ENCODE measurements at places on chromosomes 12 and 14.

DNA sequence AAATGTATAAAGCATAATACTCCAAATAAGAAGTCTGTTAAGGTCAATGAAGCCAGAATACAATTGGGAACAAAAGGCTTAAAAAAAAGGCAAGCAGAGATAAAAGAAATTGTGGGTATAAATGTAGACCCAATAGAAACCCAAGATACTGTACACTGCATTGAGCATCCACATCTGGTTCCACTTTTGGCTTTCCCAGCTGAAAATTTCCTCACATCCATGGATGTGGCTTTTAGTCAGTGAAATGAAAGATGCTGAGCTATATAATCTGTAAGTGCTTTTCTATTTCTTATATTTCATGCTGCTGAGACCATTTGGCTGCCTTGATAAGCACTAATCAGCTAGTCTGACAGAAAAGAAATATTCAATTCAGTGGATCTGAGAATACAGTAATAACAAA, 83.5 kb downstream of the PTPRR start:
- H3K4me1 ChIP-seq = no peaks in the 10 kb centered on the region
- H3K4me3 ChIP-seq = no peak overlapping the region
- H3K27ac ChIP-seq = no peak overlapping the region
- DNase-seq = no peak

DNA sequence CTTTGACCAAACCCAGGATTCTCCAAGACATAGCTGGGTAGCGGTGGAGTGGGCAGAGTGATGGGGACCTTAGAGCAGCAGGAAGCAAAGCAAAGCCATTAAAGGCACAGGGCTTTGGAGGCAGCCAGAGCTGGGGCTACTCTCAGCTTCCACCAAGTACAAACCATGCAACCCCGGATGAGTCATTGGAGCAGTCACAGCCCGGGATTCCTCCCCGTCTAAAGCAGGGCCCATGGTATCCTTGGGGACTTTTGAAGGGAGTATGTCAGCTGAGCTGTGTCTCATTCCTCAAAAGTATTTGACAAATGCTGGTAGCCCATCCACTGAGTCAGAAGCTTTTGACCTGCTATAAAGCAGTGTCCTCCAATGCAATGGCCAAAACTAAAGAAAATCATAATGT, 9.7 kb upstream of the IFI27 start:
- no peak overlapping the region for H3K27ac ChIP-seq
- H3K27me3 ChIP-seq = no peaks in the 10 kb centered on the region
- H3K4me3 ChIP-seq = no peak overlapping the region

GRCh38 chr14:31291210-31291609, 83.6 kb upstream of the HECTD1 start:
- H3K4me3 ChIP-seq = no peak overlapping the region
- no peaks in the 10 kb centered on the region for H3K36me3 ChIP-seq
- no peaks in the 10 kb centered on the region for H3K4me1 ChIP-seq
- no peak overlapping the region for H3K27ac ChIP-seq
- no peaks in the 10 kb centered on the region for H3K27me3 ChIP-seq
- DNase-seq = no peak

- DNase-seq = no peak
- no peaks in the 10 kb centered on the region for H3K36me3 ChIP-seq
- no peak overlapping the region for H3K4me3 ChIP-seq
These were observed 2.3 kb downstream of the NUDT14 start for GRCh38 chr14:105178868-105179140.

GRCh38 chr12:40016980-40017379, 88.9 kb downstream of the SLC2A13 start:
- no peak for DNase-seq
- H3K27ac ChIP-seq = no peak overlapping the region
- H3K27me3 ChIP-seq = no peaks in the 10 kb centered on the region
- no peak overlapping the region for H3K4me3 ChIP-seq

DNA sequence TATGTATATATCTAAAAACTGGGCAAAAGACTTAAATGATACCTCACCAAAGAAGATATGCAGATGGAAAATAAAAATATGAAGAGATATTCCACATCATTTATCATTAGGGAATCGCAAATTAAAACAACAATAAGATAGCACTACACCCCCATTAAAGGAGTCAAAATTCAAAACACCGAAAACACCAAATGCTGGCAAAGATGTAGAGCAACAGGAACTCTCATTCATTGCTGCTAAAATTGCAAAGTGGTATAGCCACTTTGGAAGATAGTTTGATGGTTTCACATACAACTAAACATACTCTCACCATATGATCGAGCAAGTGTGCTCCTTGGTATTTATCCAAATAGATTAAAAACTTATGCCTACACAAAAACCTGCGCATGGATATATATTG, 131.5 kb upstream of the BCL2L14 start:
- H3K4me1 ChIP-seq = no peaks in the 10 kb centered on the region
- no peak overlapping the region for H3K4me3 ChIP-seq
- DNase-seq = no peak
- H3K27ac ChIP-seq = no peak overlapping the region
- H3K27me3 ChIP-seq = no peaks in the 10 kb centered on the region

GRCh38 chr14:51228391-51228790, 11.7 kb upstream of the TMX1 start:
- H3K36me3 ChIP-seq = no peaks in the 10 kb centered on the region

- H3K36me3 ChIP-seq = peaks cover 97% of the 10 kb centered on the region
- H3K27ac ChIP-seq = no peak overlapping the region
- DNase-seq = no peak
- no peaks in the 10 kb centered on the region for H3K4me1 ChIP-seq
- no peak overlapping the region for H3K4me3 ChIP-seq
These were observed 45.7 kb downstream of the MMAB start for GRCh38 chr12:109527489-109528123.

- no peaks in the 10 kb centered on the region for H3K27me3 ChIP-seq
- no peak for DNase-seq
- no peaks in the 10 kb centered on the region for H3K36me3 ChIP-seq
- H3K27ac ChIP-seq = peak overlapping the region; percentile 84
- H3K4me3 ChIP-seq = peak overlapping the region; percentile 94
These were observed 2.8 kb downstream of the ADSS1 start for GRCh38 chr14:104726600-104727451.

- peaks cover 4% of the 10 kb centered on the region for H3K4me1 ChIP-seq
- H3K27ac ChIP-seq = no peak overlapping the region
- H3K36me3 ChIP-seq = no peaks in the 10 kb centered on the region
- no peak for DNase-seq
- no peak overlapping the region for H3K4me3 ChIP-seq
- no peaks in the 10 kb centered on the region for H3K27me3 ChIP-seq
These were observed 23.2 kb downstream of the BORCS5 start for GRCh38 chr12:12379831-12380730.

- DNase-seq = peak; percentile 69
- no peaks in the 10 kb centered on the region for H3K36me3 ChIP-seq
- H3K4me1 ChIP-seq = peaks cover 6% of the 10 kb centered on the region
- no peak overlapping the region for H3K27ac ChIP-seq
These were observed 764 bp upstream of the SPTB start for GRCh38 chr14:64880221-64881121.

GRCh38 chr12:80681287-80681686, 26.1 kb upstream of the MYF6 start:
- H3K4me1 ChIP-seq = no peaks in the 10 kb centered on the region
- H3K27me3 ChIP-seq = no peaks in the 10 kb centered on the region
- no peak overlapping the region for H3K4me3 ChIP-seq

- no peak overlapping the region for H3K27ac ChIP-seq
- H3K27me3 ChIP-seq = no peaks in the 10 kb centered on the region
- no peak for DNase-seq
- peaks cover 79% of the 10 kb centered on the region for H3K36me3 ChIP-seq
These were observed 5.1 kb downstream of the ANKRD52 start for GRCh38 chr12:56253091-56253490.

GRCh38 chr14:105471297-105471821, 3.3 kb upstream of the CRIP2 start:
- H3K4me3 ChIP-seq = no peak overlapping the region
- H3K27me3 ChIP-seq = no peaks in the 10 kb centered on the region
- H3K4me1 ChIP-seq = peaks cover 22% of the 10 kb centered on the region
- DNase-seq = no peak
- H3K27ac ChIP-seq = peak overlapping the region; percentile 96
- H3K36me3 ChIP-seq = peaks cover 21% of the 10 kb centered on the region

GRCh38 chr14:92928258-92928629, 5.3 kb downstream of the CHGA start:
- H3K36me3 ChIP-seq = no peaks in the 10 kb centered on the region
- DNase-seq = no peak
- H3K4me1 ChIP-seq = no peaks in the 10 kb centered on the region
- no peak overlapping the region for H3K4me3 ChIP-seq
- H3K27me3 ChIP-seq = no peaks in the 10 kb centered on the region

GRCh38 chr12:49366096-49366651, 1.1 kb upstream of the SPATS2 start:
- H3K4me3 ChIP-seq = peak overlapping the region; percentile 58
- H3K36me3 ChIP-seq = no peaks in the 10 kb centered on the region
- no peak for DNase-seq
- no peaks in the 10 kb centered on the region for H3K27me3 ChIP-seq

- no peaks in the 10 kb centered on the region for H3K27me3 ChIP-seq
- no peak overlapping the region for H3K27ac ChIP-seq
- H3K4me3 ChIP-seq = no peak overlapping the region
- no peaks in the 10 kb centered on the region for H3K36me3 ChIP-seq
- H3K4me1 ChIP-seq = no peaks in the 10 kb centered on the region
These were observed 122.2 kb upstream of the NAP1L1 start for GRCh38 chr12:76206677-76207072.

- H3K4me1 ChIP-seq = no peaks in the 10 kb centered on the region
- DNase-seq = no peak
- no peak overlapping the region for H3K4me3 ChIP-seq
- no peak overlapping the region for H3K27ac ChIP-seq
- no peaks in the 10 kb centered on the region for H3K27me3 ChIP-seq
These were observed 34.1 kb downstream of the RAD51B start for GRCh38 chr14:67853715-67854114.

DNA sequence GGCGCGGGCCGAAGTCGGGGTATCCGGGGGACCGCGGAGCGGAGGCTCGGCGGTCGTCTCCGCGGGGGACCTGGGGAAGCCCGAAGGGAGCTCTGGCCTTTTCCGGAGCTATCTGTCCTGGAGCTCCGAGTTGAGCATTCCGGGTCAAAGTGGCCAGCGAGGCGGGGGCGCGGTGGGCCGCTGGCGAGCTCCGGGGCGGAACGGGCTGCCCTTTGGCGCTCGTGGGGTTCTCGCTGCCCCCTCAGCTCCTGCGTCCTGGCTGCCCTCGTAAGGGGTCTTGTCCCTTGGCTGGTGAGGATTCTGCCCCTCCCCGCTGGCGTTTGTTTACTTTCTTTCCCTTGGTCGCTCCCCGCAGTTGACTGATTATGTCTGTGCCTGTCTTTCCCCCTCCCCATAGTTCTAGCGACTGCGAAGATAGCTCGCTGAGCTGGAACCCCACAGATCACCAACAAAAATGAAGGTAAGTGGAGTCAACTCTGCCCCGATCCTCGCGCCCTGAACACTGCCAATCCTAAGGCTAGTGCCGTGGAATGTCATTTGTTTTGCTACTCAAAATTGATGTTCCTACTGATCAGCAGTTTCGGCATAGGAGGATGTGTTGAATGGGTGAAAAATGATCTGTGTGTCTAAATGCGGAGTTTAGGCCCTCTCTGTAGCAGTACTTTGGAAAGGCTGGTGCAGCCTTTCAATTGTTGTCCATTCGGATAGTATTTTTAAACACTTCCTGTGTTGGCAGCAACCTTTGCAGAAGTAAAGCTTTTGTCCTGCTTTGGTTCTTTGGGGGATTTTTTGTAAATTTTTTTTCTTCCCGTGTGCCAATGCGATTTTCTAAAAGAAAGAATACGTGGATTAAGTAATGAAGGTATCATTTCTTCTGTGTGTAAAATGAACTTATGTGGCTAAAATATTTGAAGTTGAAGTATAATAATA, 1.3 kb downstream of the ARID4A start:
- no peak for DNase-seq
- H3K36me3 ChIP-seq = peaks cover 4% of the 10 kb centered on the region
- peak overlapping the region; percentile 94 for H3K4me3 ChIP-seq
- peaks cover 4% of the 10 kb centered on the region for H3K4me1 ChIP-seq

GRCh38 chr12:24767016-24767415, 181.9 kb downstream of the BCAT1 start:
- H3K4me3 ChIP-seq = no peak overlapping the region
- H3K27me3 ChIP-seq = no peaks in the 10 kb centered on the region
- no peak overlapping the region for H3K27ac ChIP-seq
- H3K36me3 ChIP-seq = no peaks in the 10 kb centered on the region

GRCh38 chr14:61602003-61602732, 93.1 kb upstream of the HIF1A start:
- H3K4me3 ChIP-seq = no peak overlapping the region
- no peaks in the 10 kb centered on the region for H3K27me3 ChIP-seq
- H3K36me3 ChIP-seq = no peaks in the 10 kb centered on the region
- DNase-seq = no peak
- H3K27ac ChIP-seq = no peak overlapping the region

GRCh38 chr12:92419201-92419600, 273.6 kb upstream of the BTG1 start:
- no peaks in the 10 kb centered on the region for H3K27me3 ChIP-seq
- H3K4me3 ChIP-seq = no peak overlapping the region
- no peak overlapping the region for H3K27ac ChIP-seq
- H3K36me3 ChIP-seq = no peaks in the 10 kb centered on the region
- DNase-seq = no peak

All from ascending aorta (tissue), 2 donors.